ENCODE measurements at places on chromosomes 7 and 10.

DNA sequence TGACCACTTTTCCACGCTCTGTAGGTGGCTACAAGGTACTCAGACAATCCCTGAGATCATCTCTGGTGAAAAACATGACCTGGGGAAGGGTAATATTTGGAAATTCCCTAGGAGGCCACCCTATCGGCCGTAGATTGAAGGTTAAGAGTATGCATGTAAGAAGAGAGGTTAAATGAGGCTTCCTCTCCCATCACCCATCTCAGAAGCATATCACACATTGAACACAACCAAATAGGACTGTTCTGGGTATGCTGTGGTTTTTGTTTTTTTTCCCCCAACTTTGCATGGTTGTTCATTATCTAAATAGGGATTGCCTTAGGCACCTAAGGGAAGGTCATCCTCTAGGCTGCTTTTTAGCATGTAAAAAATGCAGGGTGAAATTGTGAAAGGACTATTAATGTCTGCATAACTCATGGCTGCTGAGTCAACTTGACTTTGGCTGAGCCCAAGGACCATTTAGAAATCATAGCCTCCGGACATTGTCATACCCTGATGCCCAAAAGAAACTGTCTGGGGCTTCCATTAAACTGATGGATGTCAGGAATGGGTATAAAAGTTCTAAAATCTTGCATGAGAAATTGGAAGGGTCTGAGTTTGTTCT lies 24.7 kb upstream of the ST8SIA6 start:
- no peak for DNase-seq

- no peak for DNase-seq
Observed at GRCh38 chr10:30868611-30869010, 163.1 kb downstream of the ZNF438 start.

DNA sequence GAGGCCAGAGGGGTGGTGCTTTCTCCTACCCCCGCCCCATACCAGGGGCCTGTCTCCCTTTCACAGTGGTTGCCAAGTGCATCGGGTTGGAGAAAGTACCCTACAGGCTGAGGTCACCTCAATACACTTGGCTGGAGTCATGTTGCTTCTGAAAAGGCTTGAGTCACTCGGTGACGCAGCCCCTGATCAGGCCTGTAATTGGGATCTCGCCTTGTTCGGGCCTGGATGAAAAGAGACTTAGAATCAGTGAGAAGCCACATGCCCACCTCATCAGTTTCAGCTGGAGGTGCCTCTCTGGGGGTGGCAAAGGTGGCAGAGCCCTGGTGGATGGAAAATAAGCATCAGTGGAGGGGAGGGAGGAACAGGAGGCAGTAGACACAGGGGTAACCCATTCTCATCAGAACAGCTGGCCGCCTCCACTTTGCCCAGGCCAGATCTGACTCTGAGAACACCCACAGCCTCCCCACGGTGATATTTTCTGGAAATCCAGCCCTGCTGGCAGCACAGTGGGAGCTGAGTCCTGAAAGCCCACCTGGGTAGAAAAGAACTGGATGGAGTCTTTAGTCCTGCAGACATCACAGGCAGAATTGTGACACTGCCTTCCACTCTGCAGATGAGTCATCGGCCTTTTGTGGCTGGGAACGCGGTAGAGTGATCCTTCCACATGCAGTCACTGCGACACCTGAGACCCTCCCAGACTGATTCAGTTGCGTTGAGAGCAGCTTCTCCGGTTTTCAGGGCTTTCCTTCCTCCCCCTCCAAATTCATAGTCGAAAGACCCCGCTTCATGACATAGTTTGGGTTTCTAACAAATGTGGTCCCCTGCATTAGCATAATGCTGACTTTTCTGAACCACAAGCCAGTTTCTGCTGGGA lies 108.0 kb downstream of the GRK5 start:
- no peak for DNase-seq

GRCh38 chr7:80244206-80244916 lies 109.7 kb downstream of the GNAI1 start:
- DNase-seq, result no peak

GRCh38 chr10:92801978-92802872 lies 46.1 kb upstream of the EXOC6 start:
- no peak for DNase-seq

DNA sequence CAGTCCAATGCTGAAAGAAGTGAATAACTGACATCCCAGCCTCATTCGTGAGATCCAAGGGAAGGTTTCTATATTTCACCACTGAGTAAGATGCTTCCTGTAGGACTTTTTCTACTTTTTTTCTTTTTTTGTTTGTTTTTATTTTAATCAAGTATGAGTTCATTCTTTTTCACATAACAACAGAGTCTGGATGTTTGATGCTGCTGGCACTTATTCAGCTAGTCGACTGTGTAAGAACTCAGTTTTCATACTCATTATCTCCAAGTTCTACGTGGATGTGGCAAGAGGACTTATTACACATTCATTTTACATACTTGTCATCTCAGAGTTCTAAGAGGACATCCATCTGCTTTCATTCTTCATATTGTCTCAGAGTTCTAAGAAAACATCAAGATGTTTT lies 86.9 kb downstream of the CPXM2 start:
- DNase-seq, result no peak

- DNase-seq, result no peak
Observed at GRCh38 chr10:133592716-133593115, 27.3 kb upstream of the SYCE1 start.

DNA sequence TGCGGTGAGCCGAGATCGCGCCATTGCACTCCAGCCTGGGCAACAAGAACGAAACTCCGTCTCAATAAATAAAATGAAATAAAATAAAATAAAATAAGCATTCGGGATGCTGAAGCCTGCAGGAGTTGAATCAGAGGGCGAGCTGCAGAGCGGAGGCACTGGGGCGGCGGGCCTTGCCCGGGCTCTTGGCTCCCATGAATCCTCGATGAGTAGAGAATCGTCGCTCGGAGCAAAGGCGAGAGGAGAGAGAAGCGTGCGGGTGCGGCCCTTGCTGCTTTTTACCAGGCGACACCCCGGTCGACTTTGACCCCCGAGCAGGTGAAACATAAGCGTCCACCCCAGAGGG lies 168.3 kb downstream of the UBE2H start:
- no peak for DNase-seq

DNA sequence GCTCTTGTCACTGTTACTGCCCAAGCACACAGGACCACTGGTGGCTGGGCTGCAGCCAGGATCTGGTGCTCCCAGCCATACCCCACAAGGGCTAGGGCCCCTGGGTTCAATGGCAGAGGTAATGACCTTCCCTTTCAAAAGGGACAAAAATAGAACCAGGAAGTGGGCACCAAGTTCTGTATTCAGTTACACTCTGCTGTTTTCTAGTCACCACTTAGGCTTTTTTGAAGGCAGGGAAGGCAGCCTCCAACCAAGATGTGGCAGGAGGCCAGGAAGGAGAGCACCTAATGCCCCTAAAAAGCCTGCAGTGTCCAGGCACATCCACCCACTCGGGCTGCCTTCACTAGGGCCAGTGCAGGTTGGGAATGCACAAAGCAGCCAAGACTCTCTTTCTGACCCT lies 47.8 kb downstream of the NOD1 start:
- no peak for DNase-seq

DNA sequence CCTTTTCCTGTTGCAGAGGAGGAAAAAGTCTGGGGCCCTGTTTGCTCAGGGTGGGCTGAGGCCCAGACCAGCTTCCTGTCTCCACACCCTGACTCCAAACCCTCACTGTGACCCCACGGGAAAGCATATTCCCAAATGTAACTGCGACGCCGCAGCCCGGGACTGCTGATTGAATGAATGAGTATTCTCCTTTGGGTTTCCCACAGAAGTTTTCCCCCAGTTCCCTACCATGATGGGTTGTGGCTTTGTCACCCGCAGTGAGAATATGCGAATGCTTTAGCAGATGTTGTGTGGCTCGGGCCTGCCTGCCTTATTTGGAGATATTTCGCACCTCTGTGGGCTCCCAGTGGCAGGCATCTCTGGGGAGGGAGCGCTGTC lies 50.6 kb downstream of the MGMT start:
- DNase-seq, result no peak

DNA sequence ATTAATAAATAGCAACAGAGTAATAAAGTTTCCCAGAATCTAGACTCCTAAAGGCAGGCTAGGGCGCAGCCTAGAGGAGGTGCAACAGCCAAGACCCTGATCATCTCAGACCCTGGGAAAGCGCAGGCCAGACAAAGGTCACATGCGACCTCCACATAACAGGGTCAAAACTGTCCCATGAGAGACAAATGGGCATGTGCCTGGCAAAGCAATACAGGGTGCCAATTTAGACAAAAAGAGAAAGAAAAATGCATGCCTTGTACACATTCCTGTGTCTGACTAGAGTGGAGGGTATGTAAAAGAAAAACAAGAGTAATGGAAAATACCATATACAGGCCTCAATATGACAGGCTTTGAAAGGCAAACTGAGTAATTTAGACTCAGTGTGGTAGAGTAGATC lies 22.2 kb downstream of the MPP7 start:
- no peak for DNase-seq

DNA sequence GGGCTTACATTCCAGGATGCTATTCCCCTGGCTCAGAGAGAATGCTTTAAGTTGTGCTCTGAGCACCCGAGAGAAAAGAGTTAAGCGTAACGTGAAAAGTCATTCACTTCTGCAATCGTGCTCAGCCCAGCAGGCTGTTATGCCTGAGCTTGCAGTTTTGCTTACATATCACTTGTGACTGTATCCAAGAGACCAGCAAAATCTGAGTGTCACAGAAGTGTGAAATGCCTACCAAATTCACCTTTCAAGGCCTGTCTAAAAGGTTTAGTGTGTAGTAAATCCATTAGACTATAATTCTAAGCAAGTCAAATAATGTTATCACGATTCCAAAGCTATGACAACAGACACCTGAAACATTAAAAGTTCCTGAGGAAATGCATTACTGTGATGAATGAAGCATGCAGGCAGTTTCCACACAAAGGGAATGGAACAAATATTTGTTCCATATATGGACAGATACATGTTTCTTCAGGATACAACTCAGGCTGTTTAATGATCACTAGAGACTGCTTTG lies 20.1 kb downstream of the ITGB1 start:
- no peak for DNase-seq

GRCh38 chr7:156014808-156015207 lies 202.5 kb upstream of the SHH start:
- no peak for DNase-seq

DNA sequence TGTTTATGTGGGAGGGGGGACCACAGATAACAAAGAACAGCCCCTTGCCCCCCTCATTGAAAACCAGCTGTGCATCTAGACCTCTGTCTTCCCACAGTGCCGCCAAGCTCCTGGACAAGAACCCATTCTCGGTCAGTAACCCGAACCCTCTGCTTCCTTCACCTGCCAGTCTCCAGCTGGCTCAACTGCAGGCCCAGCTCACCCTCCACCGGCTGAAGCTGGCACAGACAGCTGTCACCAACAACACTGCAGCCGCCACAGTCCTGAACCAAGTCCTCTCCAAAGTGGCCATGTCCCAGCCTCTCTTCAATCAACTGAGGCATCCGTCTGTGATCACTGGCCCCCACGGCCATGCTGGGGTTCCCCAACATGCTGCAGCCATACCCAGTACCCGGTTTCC lies 91.0 kb upstream of the PDCD4 start:
- DNase-seq, result no peak

GRCh38 chr10:99341860-99342490 lies 12.8 kb downstream of the CNNM1 start:
- no peak for DNase-seq

DNA sequence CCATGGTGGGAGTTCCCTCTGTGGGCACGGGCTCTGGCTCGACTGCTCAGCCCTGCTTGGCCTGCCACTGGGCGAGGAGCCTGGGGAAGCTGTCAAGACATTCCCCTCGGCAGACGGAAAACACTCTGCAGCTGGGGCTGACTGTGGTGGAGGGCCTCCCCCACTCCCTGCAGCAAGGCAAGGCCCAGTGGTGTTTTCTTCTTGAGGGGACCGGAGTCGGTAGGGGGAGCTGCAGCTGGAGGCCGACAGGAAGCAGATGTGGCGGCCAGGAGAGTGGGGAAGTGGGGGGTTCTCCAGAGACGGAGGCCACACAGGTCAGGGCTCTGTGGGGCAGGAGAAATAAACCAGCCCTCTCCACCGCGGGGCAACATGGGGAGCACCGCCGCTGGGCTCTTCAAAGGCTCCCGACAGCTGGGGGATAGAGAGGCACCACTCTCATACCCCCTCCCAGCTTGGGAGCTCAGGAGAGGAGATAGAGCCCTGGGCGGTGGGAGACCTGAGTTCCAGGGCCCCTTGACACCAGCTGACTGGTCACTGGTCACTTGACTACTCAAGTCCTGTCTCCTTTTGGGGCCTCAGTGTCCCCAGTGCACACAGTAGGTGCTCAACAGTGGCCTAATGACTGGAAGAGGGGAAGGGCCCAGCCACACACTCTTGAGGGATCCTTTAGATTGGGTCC lies 43.4 kb downstream of the PPIF start:
- DNase-seq, result peak; percentile 56

DNA sequence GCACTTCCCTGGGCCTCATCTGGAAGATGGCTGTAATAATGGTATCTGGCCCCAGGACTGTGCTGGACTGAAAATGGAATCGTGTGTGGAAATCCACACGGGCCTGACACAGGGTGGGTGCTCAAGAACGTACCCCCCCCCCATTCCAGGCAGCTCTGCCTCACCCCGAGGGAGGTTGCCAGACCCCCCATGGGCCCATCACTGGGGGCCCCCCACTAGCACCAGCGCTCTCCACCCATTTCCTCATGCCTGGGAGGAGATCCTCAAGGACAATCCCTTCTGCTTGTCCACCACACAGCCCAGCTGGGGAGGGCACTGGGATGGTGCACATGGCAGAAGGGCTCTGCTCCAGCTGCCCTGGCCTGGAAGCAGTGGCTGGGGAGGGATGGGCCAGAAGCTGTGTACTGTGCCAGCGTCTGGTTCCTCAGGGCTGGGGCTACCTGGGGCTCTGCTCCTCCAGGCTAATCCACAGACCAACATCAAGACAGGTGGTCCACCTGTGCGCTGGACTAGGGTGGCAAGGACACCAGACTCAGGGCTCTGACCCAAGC lies 55.4 kb downstream of the CAMK2B start:
- DNase-seq, result no peak

GRCh38 chr7:124275411-124275810 lies 242.5 kb upstream of the TMEM229A start:
- no peak for DNase-seq

- DNase-seq, result no peak
Observed at GRCh38 chr10:24804956-24805355, 81.3 kb upstream of the ARHGAP21 start.

GRCh38 chr10:75754096-75754831 lies 322.8 kb downstream of the LRMDA start:
- DNase-seq, result no peak

DNA sequence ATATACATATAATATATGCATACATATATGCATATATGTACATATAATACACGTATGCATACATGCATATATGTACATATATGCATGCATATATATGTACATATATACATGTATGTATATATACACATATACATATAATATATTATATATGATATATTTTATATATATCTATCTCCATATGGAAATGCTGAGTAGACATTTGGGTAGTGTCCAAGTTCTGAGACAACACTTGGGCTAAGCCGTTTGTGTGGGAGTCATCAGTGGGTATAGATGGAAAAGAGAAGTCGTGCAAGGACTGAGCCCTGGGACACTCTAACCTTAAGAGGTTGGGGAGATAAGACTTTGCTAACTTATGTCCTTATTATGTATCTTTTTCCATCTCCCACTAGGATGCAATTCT lies 165.2 kb upstream of the PODXL start:
- DNase-seq, result no peak

All from left lung (tissue), 14 donors.